ENCODE measurements at places on chromosomes 2 and 18. TPM values are rescaled to one million over a fixed set of nuclear protein-coding genes. Genes with fewer than 3 reads are reported as not detected.

The SERPINB13 gene
- total RNA-seq: not detected

The MOGAT1 gene
- not detected for total RNA-seq

The GAREM2 gene
- total RNA-seq: 4.8 TPM

The CIAO1 gene
- 62.7 TPM for total RNA-seq

The DNAJC10 gene
- total RNA-seq: 56.1 TPM

Measured in naive thymus-derived CD4-positive, alpha-beta T cell (primary cell).